ENCODE measurements at places on chromosomes 12 and 14.
A peak's percentile ranks its signal among the peaks of the same experiment; 100 is the strongest.

DNA sequence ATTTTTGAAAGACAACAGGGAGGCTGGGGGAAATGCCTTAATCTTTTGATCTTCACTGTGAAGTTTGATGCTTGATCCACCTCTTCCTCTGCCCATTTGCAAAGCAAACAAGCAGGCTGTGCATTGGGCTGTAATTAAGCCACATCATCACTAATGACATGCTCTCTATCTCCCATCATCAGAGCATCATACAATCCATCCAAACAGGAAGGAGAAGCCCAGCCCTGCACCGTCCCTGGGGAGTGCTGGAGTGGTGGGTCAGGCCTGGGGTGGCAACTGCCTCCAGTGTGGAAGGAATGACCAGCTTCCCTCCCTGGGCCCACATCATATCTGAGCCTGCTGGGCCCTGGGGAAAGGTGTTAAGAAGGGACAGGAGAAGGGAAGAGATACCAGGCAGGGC is 6.9 kb upstream of the KRT74 start:
- DNase-seq, result peak; percentile 35

DNA sequence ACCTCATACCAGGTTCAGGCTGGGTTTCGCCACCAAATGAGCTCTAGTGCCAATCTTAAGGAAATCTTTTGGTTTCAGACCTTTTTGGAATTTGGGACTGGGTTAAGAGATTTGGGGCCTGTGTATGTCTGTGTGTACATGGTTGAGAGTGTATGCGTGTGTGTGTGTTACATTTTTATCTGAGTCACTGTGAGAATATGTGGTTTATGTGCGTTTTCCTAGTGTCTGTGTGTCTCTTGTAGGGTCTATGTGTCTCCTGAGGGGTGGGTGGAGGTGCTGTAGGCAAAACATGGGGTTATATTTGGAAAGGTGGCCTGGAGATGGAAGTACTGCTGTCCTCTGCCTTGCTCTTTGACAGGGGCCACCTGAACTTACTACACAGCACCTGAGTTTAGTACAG is 17.9 kb downstream of the C12orf43 start:
- DNase-seq, result no peak

- DNase-seq, result no peak
Observed at GRCh38 chr12:18975933-18976332, 153.6 kb upstream of the PLEKHA5 start.

- DNase-seq, result no peak
Observed at GRCh38 chr14:90344331-90345238, 12.8 kb upstream of the NRDE2 start.

DNA sequence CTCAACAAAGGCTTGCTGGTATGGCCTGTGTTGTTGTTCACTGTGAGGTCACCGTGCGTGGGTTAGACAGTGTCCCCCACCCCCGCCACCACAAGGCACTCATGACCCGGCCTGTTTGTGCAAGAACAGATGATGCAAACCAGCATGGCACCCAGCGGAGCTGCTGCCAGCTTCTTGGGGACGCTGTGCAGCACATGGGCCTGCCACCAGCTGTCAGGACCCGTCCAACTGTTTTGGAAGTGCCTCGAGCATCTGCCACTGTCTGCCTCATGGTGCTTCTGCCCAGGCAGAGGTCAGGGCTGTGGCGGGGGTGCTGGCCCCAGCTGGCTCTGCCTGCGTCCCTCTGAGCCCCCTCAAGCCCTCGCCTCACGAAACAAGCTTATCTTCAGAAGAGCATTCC is 1.5 kb downstream of the ASB2 start:
- no peak for DNase-seq

DNA sequence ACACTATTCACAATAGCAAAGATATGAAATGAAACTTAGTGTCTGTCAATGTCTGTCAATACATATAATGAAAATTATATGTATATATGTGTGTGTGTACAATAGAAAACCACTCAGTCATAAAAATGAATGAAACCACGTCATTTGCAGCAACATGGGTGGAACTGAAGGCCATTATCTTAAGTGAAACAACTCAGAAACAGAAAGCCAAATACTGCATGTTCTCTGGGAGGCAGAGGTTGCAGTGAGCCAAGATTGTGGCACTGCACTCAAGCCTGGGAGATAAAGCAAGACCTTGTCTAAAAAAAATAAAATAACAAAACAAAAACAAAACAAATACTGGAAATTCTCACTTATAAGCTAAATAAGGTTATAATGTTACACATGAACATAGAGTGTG is 16.7 kb upstream of the E2F7 start:
- no peak for DNase-seq

DNA sequence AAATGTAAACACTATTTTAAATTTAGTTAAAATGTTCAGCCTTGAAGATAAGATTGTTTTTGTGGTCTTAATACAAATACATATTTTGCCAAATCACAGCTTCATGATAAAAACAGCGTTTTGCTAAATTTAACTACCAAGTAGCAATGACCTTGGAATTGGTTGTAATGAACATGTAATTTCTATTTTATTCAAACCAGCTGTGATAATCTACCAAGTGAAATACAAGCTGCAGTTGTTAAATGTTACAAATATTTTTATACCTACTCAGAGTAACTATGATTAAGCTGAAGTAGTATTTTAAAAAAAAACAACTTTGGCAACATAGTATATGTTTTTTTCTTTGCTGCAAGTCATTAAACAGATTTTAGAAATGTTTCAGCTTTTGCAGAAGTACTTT is 96.2 kb downstream of the CPSF2 start:
- DNase-seq, result no peak

- DNase-seq, result peak; percentile 72
Observed at GRCh38 chr12:12636641-12637040, 25.0 kb downstream of the CREBL2 start.

GRCh38 chr12:53563452-53564028 is 56.3 kb upstream of the NPFF start:
- no peak for DNase-seq

GRCh38 chr12:130613131-130613530 is 103.0 kb downstream of the RIMBP2 start:
- no peak for DNase-seq

DNA sequence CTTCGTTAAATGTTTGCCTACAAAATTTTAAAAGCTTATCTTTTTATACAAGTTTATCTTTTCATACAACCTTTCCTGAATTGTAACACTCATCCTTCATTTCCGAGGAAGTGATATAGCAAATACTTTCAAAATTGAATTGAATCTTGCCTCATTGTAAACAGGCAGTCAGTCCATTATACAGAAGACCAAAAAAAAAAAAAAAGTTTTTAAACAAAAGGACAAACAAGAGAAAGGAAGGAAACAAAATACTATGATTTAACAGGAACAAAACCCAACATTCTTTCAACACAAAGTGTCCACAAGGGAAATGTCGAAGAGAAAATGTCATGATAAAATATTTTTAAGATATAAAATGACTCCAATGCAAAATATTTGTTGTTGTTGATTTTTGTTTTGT is 8.5 kb downstream of the ATF7 start:
- DNase-seq, result no peak

DNA sequence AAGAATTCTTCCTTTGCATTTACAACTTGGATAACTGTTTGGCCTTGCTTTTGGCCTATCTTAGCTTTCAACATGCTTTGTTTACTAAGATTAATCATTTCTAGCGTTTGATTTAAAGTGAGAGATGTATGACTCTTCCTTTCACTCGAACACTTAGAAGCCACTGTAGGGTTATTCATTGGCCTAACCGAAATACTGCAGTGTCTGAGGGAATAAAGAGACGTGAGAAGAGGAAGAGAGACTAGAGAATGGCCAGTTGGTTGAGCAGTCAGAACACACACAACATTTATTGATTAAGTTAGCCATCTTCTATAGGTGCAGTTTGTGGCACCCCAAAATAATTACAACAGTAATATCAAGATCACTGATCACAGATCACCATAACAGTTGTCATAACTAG is 62.3 kb upstream of the CCDC175 start:
- no peak for DNase-seq

GRCh38 chr12:122917507-122918121 is 21.7 kb upstream of the VPS37B start:
- peak; percentile 70 for DNase-seq

DNA sequence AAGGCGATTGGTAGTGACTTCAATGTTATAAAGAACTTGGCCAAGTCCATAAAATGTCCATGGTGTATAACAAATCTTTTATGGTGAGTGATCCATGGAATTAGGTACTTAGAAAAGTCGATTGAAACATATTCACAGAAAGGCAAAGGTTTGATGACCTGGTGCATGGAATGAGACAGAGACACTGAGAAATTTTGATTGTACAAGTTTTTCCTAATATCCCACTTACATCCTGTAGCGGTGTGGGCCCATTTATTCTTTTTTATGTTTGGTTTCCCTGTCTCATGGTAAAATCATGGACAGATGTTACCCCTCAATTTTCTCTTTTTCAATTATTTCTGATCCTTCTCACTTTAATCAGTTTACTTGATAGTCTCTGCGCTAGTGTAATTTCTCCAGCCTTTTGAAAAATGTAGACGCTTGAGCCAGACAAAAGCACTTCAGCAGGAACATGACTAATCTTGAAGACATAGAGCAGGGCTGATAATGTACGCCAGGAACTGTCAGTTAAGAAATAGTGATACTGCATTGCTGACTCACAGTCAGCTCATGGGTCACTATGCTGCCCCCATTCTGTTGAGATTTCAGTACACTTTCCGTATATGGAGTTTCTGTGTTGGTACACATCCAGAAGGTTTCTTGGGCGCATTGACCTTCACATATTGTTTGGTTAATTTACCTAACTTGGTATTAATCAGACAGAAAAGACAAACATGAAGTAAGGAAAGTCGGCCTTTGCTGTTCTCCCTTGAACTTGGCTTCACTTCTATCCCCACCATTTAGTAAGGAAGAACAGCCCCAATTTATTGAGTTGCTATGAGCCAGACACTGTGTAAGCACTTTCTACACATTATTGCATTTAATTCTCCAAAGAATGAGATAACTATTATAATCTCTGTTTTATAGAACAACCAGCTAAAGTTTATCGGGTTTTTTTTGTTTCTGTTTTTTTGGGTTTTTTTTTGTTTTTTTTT is 841.7 kb downstream of the DIO2 start:
- DNase-seq, result peak; percentile 92

DNA sequence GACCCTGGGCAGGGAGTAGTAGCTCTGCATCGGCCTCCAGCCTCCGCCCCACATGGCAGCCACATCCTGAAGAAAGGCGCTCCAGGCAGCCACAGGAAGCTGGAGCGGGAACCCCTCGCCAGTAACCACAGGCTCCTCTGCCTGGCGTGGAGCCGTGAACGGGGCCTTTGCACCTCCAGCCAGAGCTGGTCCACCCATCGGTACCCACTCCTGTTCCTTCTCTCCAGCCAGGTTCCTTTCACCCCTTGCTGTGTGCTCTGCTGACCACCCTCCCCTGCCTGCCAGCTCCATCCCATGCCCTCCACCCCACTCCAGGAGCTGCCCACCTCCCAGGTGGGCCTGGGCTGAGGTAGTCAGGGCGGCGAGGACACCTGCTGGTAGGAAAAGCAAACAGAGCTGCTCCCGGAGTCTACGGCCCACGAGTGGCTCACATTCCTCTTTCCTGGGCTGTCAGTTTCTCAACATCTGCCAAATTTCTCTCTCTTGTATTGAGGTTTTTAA is 2.7 kb downstream of the TGFB3 start:
- DNase-seq, result peak; percentile 31

GRCh38 chr14:96042248-96042930 is 3.2 kb downstream of the C14orf132 start:
- DNase-seq, result no peak

DNA sequence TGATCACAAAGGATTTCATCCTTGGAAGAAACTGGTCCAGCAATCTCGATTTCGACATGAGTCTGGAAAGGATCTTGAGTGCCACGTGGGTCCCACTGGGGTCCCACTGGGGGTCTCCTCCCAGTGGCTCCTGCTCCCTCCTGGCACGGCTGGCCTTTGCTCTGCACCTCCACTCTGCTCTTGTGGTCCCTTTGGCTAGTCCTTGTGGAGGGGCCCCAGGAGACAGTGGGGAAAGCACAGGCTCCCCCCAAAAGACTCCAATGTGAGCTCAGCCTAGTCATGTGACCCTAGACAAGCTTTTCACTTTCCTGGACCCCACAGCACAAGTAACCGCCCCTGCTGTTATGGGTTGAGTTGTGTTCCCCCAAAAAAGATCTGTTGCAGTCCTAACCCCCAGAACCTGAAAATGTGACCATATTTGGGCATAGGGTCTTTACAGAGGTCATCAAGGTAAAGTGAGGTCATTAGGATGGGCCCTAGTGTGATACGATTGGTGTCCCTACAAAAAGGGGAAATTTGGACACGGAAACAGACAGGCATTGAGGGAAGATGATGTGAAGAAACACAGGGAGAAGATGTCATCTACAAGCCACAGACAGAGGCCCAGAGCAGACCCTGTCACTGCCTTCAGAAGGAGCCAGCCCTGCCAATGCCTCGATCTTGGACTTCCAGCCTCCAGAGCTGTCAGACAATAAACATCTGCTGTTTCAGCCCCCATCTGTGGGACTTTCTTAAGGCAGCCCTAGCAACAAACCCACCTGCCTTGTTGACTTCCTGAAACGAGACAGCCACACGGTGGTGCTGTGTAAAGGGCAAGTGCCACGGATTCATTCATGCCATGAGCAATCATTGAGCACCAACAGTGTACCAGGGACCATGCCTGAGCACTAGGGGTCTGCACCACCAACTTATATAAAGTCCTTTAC is 23.8 kb upstream of the PPP2R5C start:
- no peak for DNase-seq

- DNase-seq, result peak; percentile 90
Observed at GRCh38 chr12:27785882-27786570, 6.0 kb upstream of the MANSC4 start.
